ENCODE measurements at places on chromosomes 16 and 17.

DNA sequence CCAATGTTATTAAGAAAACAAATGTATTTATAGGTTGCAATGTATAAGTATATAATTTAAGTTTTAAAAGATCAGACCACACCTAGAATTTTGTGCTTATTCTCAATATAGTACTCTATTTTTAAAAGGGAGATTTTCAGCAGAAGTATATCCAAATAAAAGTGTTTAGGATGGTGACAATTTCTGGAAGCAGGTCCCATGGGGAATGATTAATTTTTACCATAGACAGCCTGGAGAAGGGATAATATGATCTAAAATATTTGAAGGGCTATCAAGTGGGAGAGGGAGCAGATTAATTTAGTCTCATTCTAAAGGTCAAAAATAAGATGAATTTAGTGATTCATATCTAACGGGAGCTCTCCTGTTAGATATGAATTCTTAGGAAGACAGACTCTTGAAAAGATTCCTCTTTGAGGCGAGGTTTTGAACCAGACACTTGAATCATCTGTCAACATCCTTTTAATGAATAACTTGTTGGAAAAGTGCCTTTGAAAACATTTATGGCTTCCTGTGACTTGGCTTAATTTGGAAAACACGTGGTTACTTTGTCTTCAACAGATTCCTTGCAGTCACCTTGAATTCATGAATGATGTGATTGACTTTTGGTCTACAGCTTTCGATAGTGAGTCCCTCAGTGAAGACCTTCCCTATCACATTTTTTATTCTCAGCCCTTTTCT is 29.3 kb upstream of the SMIM36 start:
- DNase-seq, result no peak

- DNase-seq, result no peak
These were observed 113.5 kb upstream of the CCL2 start for GRCh38 chr17:34141590-34141989.

DNA sequence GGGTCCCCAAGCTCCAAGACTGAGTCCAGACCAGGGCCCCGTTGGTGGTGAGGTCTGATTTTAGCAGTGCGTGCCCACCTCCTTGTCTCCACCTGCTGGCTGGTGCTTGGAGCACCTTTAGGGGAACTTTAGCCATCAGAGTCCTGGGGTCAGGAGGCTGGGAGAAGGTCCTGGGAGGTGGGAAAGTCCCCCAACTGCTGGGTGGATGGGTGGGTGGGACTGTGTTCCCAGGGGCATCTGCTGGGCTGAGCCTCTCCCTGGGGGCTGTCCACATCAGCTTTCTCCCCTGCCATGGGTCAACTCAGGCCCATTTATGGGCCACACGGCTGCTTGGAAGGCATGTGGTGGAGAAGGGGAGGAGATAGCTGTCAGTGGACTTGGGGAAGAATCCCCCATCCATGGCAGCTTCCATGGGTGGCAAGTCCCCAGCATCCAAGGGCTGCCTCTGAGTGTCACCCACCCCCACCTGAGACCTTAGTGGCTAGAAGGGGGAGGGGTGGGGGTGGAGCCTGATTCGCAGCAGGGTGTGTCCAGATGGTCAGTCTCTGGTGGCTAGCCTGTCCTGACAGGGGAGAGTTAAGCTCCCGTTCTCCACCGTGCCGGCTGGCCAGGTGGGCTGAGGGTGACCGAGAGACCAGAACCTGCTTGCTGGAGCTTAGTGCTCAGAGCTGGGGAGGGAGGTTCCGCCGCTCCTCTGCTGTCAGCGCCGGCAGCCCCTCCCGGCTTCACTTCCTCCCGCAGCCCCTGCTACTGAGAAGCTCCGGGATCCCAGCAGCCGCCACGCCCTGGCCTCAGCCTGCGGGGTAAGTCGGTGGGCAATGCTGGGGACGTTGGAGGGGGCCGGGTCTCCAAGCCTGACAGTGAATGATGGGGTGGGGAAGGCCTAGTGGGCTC is at the start of gene TRPV2:
TSS of gene TRPV2 (plus strand) at position 541 of the 894 bp plus-strand sequence. CDS start 2,098 bp downstream, outside the sequence.
- DNase-seq, result peak; percentile 29

- no peak for DNase-seq
These were observed 16.1 kb downstream of the PLK1 start for GRCh38 chr16:23694644-23695373.

GRCh38 chr16:81478876-81479511 is 34.4 kb downstream of the CMIP start:
- DNase-seq, result no peak

- DNase-seq, result no peak
These were observed 4.1 kb upstream of the PPP1R9B start for GRCh38 chr17:50154604-50155003.

DNA sequence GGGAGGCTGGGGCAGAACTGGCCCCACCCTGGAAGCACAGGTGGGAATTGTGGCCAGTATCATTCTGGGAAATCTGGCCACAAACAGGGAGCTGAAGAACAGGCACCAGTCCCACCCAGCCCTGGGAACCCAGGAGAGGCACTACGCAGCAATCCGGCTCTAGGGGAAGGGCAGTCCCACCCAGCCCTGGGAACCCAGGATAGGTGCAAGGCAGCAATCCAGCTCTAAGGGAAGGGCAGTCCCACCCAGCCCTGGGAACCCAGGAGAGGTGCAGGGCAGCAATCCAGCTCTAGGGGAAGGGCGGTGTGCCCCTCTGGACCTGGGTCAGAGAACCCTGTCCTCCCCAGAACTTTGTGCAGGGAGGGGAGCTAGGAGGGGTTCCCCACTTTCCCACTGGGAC is 7.1 kb downstream of the DRC3 start:
- DNase-seq, result no peak

- no peak for DNase-seq
These were observed 64.7 kb downstream of the ADCY9 start for GRCh38 chr16:4051591-4051990.

- no peak for DNase-seq
These were observed 69.4 kb downstream of the ZDHHC7 start for GRCh38 chr16:84941921-84942320.

- no peak for DNase-seq
These were observed 4.3 kb downstream of the EVPLL start for GRCh38 chr17:18381953-18382245.
